ENCODE measurements at places on chromosomes 5 and 9.

DNA sequence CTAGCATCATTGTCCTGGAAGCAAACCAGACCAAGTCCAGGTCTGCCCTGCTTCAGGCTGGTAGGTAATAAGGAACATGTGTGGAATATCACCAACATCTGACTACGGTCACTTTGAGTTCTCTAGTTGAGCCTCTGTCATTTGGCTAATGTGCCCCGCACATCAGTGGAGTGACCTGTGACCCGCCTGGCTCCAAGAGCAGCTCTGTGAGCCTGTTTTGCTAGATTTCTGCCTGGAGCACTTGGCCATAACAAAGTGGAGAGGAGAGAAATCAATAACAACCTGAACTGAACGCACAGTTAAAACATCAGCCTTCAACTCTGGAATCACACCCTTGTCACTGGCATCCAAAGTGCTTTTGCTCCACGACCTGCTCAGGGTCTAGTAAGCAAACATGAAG, 115.7 kb downstream of the PPP2R2B start:
- no peak for DNase-seq

- DNase-seq: no peak
Observed at GRCh38 chr9:35341021-35341420, 148.9 kb upstream of the RUSC2 start.

- no peak for DNase-seq
Observed at GRCh38 chr9:108015690-108016089, 526.1 kb upstream of the KLF4 start.

DNA sequence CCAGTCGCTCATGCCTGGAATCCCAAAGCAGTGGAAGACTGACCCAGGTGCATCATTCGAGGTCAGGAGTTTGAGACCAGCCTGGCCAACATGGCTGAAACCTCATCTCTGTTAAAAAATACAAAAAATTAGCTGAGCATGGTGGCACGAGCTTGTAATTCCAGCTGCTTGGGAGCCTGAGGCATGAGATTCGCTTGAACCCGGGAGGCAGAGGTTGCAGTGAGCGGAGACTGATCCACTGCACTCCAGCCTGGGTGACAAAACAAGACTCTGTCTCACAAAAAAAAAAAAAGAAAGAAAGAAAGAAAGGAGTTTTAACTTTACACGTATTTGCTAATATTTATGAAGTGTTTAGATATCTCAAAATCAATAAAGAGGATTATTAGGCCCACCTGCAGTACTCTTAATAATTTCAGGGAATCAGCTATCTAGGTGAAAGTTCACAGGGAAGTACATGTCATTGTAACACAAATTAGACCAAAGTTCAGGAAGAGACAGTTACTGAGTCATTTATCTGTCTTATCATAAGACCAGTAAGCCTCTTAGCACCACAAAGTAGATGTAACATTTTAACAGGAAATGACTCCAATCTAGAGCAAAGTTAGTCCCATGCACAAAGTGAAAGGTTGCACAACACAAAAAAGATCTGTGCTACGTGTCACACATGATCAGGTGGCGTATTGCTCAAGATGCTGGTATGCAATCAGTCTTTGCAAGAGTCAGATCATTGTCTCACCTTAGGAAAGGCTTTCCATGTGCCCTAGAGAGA, 34.1 kb upstream of the PLIN2 start:
- DNase-seq: peak; percentile 12

GRCh38 chr5:128155776-128156175, 72.2 kb downstream of the SLC12A2 start:
- DNase-seq: no peak
